ENCODE measurements at places on chromosomes 5 and 9.
A peak's percentile ranks its signal among the peaks of the same experiment; 100 is the strongest.

DNA sequence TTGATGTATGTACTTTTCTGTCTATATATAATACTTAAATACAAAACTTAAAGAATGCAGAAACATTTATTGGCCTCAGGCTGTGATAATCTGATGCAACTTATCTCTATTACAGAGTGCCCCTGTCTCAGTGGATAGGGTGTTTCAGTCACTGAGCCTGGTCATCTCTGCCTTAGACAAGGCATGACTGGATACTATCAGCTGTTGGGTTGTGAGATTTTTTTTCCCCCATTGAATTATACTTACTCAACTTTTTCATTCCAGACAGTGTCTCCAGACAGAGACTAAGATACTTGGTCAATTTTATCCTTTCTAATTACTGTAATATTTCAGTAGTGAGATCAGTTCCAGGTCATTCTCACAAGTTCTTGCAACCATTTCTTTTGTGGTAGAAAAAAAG, 26.7 kb downstream of the XRCC4 start:
- no peak for DNase-seq

DNA sequence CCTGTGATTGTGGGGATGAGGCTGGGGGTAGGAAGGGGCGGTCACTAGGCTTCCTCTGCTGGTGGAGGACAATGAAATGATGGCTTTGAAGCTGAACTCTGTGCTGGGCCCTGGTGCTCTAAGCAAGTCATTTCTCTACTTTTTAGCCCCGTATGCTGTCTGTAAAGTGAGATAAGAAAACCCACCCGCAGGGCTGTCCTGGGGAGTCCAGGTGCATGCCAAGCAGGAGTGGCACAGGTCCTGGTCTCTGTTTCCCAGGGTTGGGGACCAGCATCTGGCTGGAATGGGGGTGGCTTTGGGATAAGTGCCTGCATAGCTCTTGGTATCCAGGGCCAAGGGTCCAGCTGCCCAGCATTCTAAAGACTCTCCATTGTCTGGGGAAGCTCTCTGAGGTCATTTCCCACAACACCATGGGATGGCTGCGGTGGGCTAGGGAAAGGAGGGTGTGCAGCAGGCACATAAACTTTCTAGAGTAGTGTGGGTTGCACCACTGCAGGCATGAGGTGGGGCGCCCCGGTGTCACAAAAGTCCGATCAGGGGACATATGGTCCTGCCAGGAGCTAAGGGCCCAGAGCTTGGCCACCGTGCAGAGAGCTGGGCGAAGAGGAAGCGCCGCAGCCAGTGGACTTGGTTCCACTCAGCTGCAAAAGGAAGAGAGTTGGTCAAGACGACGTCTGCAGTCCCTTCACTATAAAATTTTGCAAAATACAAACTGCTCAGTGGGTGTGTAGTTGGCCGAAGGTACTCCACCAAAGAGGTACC, 25.6 kb upstream of the GTF3C5 start:
- DNase-seq: no peak

DNA sequence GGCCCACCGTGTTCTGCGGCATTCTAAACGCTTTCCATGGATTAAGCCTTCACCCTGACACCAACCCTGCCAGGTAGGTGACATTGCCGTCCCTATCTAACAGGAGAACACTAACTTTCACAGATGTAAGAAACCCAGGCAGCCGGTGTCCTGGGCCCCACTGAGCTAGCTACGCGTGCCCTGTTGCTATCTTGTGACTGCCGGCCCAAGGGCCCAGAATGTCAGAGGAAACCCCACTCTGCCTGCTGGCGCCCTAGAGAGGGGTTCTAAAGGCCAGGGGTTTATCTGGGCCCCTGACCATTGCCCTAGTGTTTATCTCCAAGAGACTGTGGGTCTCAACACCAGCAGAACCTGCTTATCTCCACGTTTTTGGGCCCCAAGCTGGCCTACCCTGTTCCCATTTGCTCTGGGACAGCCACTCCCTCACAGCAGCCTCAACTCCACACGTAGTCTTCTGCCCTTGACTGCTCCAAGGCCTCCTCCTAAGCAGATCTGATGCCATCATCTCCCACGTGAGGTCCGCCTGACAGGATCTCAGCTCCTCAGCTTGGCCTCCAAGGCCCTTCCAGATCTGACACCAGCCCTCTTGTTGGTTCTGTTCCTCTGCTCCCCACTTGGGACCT, 18.1 kb upstream of the ZBTB34 start:
- no peak for DNase-seq

DNA sequence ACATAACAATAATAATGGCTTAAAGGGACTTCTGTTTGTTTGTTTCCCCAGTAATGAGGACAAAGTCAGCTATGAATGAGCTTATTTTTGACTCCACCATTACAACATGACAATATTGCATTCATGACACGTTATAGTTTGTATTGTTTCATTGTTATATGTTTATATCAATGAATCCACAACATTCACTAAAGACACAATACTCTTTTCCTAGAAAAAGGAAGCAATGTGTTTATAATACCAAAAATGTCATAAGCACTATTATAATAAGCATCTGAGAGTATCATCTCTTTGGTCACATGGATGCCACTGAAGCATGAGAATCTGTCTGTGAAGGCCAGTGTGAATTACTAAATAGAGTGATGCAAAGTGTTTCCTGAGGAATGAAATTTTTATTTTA, 1026.9 kb upstream of the C9orf72 start:
- DNase-seq: no peak

DNA sequence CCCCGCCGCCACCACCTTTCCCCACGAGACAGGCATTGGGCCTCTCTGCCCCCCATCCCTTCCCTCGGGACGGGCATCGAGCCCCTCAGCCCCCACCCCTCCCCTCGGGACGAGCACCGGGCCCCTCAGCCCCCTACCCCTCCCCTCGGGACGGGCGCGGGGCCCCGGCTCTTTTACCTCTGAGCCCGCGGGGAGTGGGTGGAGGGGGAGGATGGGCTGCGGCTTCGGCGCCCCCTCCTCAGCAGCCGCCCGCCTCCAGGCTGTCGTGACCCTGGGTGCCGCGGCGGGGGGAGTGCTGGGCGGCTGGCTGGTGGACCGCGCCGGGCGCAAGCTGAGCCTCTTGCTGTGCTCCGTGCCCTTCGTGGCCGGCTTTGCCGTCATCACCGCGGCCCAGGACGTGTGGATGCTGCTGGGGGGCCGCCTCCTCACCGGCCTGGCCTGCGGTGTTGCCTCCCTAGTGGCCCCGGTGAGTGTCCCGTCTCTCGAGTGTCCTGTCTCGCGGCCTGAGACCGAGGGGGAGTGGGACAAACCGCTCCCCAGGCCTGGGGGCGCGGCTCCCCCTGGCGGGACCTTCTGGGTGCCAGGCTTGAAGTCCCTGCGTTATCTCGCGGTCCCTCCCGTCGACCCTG, 791 bp downstream of the SLC2A8 start:
- DNase-seq: peak; percentile 48

GRCh38 chr5:116827078-116827477, 252.5 kb upstream of the SEMA6A start:
- no peak for DNase-seq

All from ELF-1 (cell line).